ENCODE measurements at places on chromosomes 2 and 18.

DNA sequence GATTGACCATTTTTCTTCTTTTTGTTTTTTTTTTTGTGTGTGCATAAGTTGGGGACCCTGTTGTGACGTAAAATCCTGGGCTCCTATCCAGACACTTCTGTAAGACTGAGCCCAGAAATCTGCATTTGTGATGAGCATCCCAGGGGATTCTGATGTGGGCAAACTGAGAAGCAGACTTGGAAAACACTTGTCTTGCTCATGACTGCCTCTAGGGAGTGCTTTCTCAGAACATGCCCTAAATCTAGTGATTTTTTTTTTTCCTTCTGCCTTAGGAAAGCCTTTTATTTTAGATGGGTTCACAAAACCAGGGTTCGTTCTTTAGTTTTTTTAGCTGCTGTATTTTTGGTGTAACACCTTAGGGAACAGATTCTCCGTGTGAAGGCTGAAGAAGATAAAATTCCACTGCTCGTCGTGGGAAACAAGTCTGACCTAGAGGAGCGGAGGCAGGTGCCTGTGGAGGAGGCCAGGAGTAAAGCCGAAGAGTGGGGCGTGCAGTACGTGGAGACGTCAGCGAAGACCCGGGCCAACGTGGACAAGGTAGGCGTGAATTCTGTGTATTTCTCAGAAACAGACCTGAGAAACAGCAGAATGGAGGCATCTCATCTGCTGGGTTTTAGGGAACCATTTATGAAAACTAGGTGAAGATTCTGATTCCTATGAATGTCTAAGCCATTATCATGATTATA is 36.7 kb downstream of the RALB start:
- no peak for DNase-seq

- DNase-seq: no peak
Observed at GRCh38 chr2:18552351-18553077, 7.9 kb downstream of the RDH14 start.

- DNase-seq: no peak
Observed at GRCh38 chr2:158120102-158120501, 18.4 kb downstream of the UPP2 start.

DNA sequence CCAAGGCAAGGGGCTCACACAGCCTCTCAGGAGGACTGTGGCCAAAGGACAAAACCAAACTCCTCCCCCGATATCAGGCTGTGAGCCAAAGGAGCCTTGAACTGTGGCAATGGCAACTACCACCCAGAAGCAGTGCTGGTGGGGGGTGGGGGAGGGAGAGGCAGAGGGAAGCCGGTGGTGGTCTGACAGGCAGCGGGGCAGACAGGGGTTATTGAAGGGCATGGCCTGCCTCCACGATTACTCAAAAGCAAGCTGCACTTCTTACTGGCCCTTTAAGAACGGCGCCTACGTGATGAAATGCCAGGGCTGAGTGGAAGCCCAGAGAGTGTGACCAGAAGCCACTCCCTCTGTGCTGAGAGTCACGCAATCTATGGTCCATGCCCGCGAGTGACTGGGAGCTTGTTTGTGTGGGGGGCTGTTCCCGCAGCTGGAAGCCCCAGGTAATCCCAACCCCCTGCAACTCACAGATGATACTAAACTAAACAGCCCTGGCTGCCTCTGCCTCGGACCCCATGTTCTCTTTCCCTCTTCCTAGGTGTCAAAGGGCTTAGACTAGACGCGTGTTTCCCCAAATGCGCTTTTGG is 128.2 kb upstream of the CXCR4 start:
- no peak for DNase-seq

DNA sequence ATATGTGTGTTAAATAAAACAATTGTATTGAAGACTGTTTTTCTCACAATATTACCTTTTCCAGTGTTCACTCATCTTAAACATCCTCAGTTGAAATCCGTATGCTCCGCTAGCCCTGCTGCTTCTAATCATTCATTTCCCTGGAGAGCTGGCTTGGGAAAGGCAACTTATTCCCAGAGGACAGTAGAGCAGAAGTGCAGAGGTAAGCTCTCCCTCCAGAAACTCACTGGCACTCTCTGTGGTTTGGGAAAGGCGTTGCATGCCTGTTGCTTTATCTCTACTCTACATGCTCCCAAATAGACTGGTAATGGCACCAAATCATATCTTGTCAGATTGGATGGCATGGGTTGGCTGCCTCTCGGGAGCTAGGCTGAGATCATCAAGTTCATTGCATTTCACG is 117.1 kb upstream of the BOD1L2 start:
- DNase-seq: no peak

DNA sequence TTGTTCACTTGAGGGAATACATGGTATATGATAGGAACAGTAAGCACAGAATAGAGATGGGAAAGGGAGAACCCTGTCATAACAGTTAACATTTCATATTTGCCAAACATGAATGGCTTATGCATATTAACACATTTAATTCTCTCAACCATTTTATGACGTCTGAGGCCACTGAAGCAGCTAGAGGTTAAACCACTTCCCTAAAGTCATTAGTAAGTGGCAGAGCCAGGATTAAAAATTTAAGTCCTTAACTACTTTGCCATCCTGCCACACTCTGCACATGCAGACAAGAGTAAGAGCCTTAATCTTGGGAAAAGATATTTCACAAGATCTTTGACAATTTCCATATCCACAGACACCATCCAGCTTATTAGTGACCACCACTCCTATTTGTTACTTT is 2.1 kb downstream of the LIPT1 start:
- DNase-seq: no peak

DNA sequence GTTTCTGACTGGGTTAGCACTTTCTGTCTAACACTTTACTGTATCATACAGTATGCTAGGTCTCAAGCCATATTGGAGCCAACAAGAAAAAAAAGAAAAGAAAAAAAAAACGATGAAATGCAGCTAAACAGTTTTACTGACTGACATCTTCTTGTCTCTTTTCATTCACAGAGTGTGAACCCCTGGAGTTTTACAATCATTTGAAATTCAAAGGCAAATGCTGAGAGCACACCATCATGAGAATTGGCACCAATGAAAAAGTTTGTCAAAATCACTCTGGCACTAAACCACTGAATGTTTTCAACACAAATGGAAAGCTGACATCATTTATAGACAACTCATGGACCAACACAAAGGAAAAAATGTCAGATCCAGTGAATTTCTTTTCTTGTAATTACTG is 513.3 kb downstream of the LRRTM4 start:
- no peak for DNase-seq

DNA sequence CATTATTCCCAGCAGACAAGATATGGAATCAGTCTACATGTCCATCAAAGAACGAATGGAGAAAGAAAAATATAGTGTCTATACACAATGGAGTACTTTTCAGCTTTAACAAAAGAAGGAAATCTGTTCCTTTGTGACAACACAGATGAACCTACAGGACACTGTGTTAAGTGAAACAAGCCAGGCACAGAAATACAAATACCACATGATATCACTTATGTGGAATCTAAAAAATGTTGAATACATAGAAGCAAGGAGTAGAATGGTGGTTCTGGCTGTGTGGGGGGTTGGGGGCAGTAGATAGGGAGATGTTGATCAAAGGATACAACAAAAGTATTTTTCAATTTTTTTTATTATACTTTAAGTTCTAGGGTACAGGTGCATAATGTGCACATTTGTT is 347.7 kb upstream of the MAP2 start:
- DNase-seq: no peak

- no peak for DNase-seq
Observed at GRCh38 chr2:173511357-173511756, 156.7 kb downstream of the CDCA7 start.

DNA sequence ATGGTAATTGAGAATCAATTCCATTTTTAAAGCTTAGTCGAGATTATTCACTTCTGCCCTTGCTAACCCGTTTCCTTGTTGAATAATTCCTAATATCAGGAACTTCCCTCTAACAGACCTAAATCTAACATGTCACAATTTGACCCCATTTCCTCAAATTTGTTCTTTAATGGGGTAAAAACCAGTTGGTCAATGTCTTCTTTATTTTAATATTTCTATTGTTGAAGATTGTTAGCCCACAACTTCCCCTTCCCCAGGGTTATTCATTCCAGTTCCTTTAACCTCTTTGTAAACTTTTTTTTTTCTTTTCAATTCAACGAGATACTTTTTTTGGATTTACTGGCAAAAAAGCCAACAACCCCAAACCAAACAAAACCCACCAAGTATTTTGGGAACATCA is 7.3 kb downstream of the TNFRSF11A start:
- DNase-seq: no peak

DNA sequence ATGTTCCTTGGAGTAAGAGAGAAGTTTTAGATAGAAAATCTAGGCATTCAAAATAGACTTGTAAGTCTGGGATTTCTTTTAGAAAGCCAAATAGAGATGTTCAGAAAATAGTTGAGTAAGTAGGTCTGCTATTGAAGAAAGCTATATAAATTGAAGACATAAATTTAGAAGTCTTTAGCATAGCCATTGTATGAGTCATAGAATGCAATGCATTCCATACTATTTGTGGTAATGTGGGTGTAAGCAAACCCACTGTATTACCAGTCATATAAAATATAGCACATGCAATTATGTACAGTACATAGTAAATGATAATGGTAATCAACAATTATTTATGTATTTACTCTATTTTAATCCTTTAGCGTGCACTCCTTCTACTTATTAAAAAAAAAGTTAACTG is 14.1 kb downstream of the MC4R start:
- no peak for DNase-seq

GRCh38 chr2:88081924-88082608 is 14.4 kb downstream of the SMYD1 start:
- DNase-seq: no peak

DNA sequence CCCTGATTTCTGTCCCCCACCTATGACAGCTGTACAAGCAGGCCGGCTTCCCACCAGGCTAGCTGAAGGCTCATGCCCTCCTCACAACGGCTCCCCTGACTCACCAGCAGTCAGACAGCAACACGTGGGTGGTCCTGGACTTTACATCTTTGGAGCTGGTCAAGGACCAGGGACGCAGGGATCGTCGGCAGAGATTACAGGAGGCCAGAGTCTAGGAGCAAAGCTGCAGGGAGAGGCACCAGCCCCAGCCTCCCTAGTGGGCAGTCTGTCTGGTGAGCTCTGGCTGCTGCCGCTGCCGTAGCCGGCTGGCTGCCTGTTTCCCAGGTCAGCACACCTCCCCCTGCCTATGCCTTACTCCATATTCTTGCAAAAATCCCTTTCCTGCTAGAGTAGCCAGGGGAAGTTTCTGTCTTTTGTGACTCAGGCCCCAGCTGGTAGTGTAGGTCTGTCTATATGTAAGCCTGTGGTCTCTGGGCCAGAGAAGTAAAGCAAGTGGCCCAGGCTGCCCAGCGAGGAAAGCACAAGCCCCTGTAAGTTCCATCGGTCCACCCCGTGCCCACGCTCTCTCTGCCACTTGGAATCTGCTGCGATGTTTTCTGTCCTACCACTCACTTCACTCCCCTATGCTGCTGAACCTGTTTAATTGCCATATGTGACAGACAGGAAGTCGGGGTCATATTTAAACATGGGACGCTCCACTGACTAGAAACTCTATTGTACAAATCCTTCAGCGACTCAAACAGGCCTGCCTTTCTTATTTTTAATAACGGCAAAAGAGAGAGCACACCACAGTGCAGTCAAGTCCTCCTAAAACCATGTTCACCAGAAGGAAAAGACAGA is 2.4 kb upstream of the ARHGEF4 start:
- no peak for DNase-seq

DNA sequence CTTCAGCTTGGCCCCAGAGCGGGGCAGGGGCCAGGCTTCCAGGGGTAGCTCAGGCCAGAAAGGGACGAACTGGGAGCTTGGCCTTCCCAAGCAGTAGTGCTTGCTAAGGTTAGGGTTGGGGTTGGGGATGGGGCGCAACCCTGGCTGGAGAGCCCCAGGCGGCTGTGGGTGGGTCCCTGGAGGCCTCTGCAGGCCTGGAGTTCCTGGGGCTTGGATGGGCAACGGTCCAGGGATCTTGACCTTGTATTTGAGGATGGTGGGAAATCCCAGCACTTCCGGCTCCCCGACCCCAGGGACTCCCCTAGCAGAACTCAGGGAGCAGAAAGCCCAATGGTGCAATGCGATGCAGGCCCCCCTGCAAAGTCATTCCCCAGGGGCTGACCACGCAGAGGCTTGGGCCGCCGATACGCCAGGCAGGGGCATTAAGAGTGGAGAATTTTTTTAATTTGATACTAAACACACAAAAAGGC is 12.6 kb upstream of the MLPH start:
- no peak for DNase-seq

DNA sequence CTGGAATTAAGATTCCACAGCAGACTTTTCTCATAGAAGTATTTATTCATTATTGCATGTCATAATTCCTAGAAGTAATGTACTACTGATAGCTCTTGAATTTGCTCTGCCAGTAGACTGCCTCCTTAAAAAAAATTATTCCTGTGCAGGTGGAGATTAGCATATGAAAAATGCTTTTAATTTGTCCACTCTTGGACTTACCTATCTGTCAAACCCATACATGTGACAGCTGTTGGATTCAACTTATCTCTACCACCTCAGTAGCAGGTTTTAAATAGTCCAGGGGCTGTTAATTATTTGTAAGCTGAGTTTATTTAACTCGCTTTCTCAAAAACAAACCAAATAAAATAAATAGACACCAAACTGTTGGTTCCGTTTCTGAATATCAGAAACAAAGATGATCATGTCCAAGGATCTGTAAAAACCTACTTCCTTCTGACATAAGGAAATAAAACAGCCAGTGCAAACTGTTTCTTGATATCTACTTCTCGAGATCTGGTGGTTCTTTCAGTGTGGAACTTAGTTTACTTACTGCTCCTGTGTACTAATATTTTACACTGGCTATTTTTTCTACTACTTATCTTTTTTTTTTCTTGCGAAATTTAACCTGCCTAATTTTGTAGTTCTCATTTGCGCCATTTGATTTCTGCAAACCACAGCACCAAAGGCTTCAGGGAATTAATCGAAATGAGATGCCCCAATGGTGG is 44.2 kb downstream of the ZEB2 start:
- DNase-seq: no peak

- DNase-seq: no peak
Observed at GRCh38 chr2:159471340-159471739, 145.0 kb downstream of the BAZ2B start.

DNA sequence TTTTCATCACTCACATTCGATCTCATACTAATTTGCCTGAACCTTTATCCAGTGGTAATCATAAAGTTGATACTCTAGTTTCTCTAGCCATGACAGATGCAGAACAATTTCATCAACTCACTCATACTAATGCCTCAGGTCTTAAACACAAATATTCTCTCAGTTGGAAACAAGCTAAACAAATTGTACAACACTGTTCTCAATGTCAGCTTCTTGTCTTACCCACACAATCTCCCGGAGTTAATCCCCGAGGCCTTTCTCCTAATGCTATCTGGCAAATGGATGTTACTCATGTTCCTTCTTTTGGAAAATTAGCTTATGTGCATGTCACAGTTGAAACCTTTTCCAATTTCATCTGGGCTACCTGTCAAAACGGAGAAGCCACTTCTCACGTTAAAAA is 11.5 kb upstream of the CNOT11 start:
- no peak for DNase-seq
